Stimulated activated CD4-positive, alpha-beta T cell treated with anti-CD3 and anti-CD28 coated beads, Interleukin-1b, Interleukin-23, amount 100 ng/mL, for 4 hours (primary cell): ENCODE measurements at places on chromosomes 6 and 20.

- no peak for DNase-seq
Measured at GRCh38 chr6:46677314-46677654, 10.4 kb upstream of the TDRD6 start.

GRCh38 chr6:38479331-38479730 is 160.4 kb downstream of the BTBD9 start:
- DNase-seq = no peak

GRCh38 chr20:51961964-51962761 is 159.8 kb upstream of the SALL4 start:
- DNase-seq = no peak

DNA sequence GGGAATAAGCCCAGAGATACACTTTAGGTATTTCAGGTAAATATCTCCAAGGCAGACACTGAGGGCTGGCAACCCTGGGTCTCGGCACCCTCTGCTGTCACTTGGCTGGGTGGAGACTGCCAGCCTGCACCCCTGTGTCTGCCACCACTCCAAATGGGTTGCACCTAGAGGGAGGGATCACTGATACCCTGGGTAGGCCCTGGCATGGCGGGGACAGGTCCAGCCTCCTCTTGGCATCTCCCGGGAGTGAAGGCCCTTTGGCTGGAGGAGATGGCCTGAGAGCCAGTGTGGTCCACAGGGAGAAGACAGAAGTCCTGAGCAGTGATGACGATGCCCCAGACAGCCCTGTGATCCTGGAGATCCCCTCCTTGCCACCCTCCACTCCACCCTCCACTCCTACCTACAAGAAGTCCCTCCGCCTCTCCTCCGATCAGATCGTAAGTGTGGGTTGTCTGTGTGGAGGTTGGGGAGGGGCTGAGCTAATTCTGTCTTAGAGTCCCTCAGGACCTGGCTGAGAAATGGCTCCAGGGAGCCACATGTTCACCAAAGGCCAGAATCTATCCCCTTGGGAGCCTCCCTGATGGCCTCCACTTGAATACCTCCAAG is 10.9 kb downstream of the EMILIN3 start:
- DNase-seq = no peak

- no peak for DNase-seq
Measured at GRCh38 chr6:35931120-35931561, 10.2 kb upstream of the SRPK1 start.

DNA sequence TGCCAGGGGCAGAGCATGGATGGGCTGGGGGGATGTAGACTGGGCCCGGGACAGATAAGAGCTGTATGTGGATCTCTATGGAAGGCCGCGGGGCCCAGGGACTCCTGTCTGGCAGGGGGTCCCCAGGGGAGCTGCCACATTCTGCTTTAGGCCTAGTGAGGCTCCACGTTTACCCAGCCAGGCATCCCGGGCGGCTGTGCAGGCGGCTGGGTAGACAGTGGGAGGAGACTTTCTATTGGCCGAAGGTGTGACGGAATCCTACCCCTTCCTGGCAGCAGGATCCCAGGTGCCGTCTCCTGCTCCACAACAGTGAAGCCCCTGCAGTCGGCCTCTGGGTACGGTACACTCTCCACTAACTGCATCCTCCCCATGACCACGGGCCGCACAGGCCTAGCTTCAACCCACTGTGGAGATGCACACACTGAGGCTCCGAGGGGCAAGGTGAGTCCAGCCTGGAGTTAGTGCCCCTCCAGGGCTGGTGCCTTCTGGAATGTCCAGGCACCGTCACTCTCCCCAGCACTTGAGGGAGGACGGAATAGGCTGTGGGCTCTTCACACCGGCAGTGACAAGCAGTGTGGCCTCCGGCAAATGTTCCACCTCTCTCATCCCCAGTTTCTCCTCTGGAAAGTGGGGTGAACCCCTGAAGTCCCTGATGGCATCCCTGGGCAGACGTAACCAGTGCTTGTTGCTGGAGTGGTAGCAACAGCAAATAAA is 36.8 kb upstream of the ZBP1 start:
- no peak for DNase-seq

- no peak for DNase-seq
Measured at GRCh38 chr6:26043384-26044139, 43.7 kb upstream of the HFE start.

GRCh38 chr6:11672256-11672655 is 106.3 kb downstream of the ADTRP start:
- DNase-seq = no peak

DNA sequence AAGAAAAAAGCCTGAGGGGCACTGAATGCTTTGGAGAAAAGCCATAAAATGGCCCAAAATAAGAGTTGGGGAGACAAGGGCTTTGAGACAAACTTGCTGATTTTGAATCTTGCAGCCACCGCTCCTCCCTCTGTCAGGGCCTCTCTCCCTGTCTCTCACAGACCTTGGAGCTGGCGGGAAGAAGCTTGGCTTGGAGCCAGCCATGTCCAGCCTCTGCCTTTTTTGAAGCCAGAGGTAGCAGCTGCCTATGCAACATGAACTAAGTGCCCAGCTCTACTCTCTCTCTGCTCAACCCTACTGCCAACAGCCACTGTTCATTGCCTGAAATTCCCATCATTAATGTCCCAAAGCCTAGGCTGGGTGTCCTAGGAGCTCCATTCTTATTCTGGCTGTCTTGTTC is 63.7 kb upstream of the CTNNBL1 start:
- DNase-seq = no peak

GRCh38 chr6:7373739-7374138 is 15.8 kb downstream of the CAGE1 start:
- DNase-seq = no peak

GRCh38 chr20:51384875-51385274 is 157.6 kb downstream of the NFATC2 start:
- DNase-seq = no peak

GRCh38 chr6:138803331-138803730 is 7.4 kb downstream of the ECT2L start:
- DNase-seq = no peak

GRCh38 chr6:155887421-155887820 is 431.8 kb upstream of the NOX3 start:
- no peak for DNase-seq

DNA sequence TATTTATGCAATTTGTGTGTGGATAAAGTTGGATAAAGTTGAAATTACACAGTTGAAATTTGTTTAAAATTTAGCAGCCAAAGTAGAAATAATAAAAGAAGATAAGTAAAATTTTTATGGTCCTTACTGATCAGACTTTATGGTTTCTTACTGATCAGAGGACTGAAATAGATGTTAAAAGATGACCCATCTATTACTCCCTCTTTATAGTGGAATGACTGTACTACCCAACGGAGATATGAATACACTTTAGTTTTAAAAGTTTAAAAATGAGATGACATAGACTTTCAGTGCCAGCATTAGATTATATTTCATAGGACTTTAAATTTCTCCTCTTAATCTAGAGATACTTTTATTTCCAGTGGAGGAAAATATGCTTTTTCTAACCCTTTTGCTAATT is 98.9 kb upstream of the ADGRF4 start:
- DNase-seq = no peak

DNA sequence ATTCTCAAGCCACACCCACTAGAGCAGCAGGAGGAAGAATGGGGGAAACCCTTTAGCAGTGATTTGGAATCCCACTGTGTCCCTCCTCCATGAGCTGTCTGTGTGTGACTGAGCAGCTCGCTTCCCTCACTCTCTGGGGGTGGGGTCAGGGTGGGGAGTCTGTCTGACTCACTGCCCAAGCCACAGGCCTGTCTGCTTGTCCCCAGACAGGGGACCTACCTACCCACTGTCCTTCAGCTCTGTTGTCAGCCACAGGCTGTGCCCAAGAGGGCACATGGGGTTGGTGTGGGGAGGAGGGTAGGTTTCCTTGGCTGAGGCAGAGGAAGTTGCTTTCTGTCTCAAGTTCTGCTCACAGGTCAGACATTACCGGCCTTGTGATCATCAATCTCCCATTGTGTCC is 127.0 kb downstream of the MAFB start:
- no peak for DNase-seq

GRCh38 chr20:61118429-61119224 is 133.4 kb upstream of the CDH4 start:
- DNase-seq = no peak

DNA sequence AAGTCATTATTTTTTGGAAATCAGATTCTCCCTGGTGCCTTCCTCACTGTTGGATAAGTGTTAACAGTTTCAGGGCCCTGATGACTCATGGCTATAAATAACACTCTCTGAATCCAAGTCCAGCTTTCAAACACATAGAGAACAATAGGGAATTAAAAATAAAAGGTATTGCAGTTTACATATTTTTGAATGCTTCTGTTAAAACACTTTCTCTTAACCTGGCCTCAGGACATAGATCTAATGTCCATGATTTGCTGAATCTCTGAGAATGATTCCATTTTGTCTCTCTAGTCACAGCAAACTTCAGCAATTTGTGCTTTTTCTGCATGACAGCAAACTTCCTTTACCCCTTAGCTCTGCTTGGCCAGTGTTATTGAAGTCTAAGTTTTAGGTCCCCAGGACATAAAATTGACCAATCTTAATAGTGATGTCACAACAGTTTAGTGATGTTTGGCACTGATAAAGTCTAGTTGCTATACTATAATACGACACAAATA is 1192.4 kb upstream of the CITED2 start:
- DNase-seq = no peak

- DNase-seq = no peak
Measured at GRCh38 chr20:32828029-32828680, 8.4 kb downstream of the MAPRE1 start.
